ENCODE measurements at places on chromosomes 2 and 18. TPM values are rescaled to one million over a fixed set of nuclear protein-coding genes. Genes with fewer than 3 reads are reported as not detected.

The CTDSP1 gene
- 90.4 TPM for total RNA-seq

The GKN2 gene
- total RNA-seq, result not detected

The FRZB gene
- total RNA-seq, result 0.60 TPM

The ADCYAP1 gene
- total RNA-seq, result not detected

The ANKRD30B gene
- total RNA-seq, result not detected

The SLC8A1 gene
- 7.9 TPM for total RNA-seq

The AGXT gene
- total RNA-seq, result not detected

The DYNAP gene
- not detected for total RNA-seq

The SIGLEC15 gene
- total RNA-seq, result not detected

The TBR1 gene
- total RNA-seq, result not detected

The CNTNAP5 gene
- total RNA-seq, result not detected

The TUBA3E gene
- total RNA-seq, result not detected

The RGPD3 gene
- 0.43 TPM for total RNA-seq

The SLC9A4 gene
- total RNA-seq, result not detected

The CYTIP gene
- not detected for total RNA-seq

The RASGRP3 gene
- 13.1 TPM for total RNA-seq

The ABCB6 gene
- 33.0 TPM for total RNA-seq

The SEPTIN10 gene
- 63.4 TPM for total RNA-seq

The GKN1 gene
- not detected for total RNA-seq

The RIT2 gene
- total RNA-seq, result not detected

Measured in pericardium fibroblast (primary cell).